ENCODE measurements at places on chromosomes 7 and 10.

DNA sequence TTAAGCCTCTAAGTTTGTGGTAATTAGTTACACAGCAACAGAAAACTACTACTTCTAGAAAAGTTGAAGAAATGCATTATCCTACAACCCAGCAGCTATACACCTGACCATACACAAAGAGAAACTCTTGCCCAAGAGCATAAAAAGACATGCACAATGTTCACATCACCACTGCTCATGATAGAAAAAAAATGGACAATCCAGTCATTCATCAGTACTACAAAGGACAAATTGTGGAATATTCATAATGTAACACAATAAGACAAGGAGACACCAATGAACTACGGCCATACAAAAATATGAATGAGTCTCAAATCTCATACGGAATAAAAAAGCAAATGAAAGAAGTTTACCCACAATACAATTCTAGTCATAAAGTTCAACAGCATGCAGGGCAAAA is 87.4 kb downstream of the ZFAND4 start:
- no peak for DNase-seq

GRCh38 chr7:17103984-17104383 is 194.5 kb upstream of the AHR start:
- no peak for DNase-seq

DNA sequence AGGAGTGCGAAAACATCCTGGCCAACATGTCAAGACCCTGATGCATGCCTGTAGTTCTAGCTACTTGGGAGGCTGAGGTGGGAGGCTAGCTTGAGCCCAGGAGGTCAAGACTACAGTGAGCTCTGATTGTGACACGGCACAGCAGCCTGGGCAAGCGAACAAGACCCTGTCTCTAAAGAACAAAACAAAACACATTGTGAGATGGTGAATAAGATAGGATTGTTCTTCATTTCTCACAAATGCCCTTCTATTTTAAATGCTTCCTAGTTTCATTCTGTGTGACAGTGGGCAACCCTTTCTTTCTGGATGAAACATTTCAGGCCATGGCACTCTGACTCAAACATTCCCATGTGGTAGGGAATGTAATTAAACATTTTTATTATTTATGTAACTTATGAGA is 13.5 kb downstream of the EFCAB10 start:
- DNase-seq = no peak

- no peak for DNase-seq
Measured at GRCh38 chr7:157736341-157736740, 399.5 kb downstream of the DNAJB6 start.

- DNase-seq = no peak
Measured at GRCh38 chr10:130500261-130501000, 364.2 kb downstream of the GLRX3 start.

- no peak for DNase-seq
Measured at GRCh38 chr10:133608855-133609254, 17.7 kb downstream of the FRG2B start.

DNA sequence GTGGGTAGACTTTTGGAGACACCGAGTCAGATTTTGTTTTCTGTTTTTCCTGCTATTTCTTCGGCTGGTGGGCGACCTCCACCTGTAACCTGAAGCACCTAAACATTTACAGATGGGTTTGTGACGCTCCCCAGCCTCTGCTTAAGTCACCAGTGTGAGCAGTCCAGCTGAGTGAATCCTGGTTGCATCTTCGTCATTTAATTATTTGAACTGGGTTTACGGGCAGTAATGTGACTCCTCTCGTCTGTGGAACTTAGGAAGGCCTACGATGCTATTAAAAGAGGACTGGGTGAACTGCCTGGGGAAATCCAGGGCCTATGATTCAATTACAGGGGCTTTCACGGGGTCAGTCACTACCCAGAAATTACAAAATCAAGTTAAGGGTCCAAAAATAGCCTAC is 52.5 kb downstream of the WNT2 start:
- DNase-seq = no peak

- no peak for DNase-seq
Measured at GRCh38 chr7:159107161-159107892, 37.3 kb downstream of the VIPR2 start.

GRCh38 chr10:126135941-126136595 is 239.7 kb downstream of the FANK1 start:
- DNase-seq = no peak

- no peak for DNase-seq
Measured at GRCh38 chr10:92420546-92421275, 129.7 kb downstream of the MARCHF5 start.

GRCh38 chr7:123432601-123433000 is 101.8 kb downstream of the IQUB start:
- no peak for DNase-seq

GRCh38 chr7:80136261-80137055 is 1.8 kb downstream of the GNAI1 start:
- no peak for DNase-seq

GRCh38 chr10:88687853-88688467 is 18.1 kb upstream of the LIPK start:
- no peak for DNase-seq

- DNase-seq = no peak
Measured at GRCh38 chr10:131155876-131156230, 155.7 kb downstream of the TCERG1L start.

GRCh38 chr7:102230593-102230992 is 56.1 kb upstream of the SH2B2 start:
- no peak for DNase-seq

DNA sequence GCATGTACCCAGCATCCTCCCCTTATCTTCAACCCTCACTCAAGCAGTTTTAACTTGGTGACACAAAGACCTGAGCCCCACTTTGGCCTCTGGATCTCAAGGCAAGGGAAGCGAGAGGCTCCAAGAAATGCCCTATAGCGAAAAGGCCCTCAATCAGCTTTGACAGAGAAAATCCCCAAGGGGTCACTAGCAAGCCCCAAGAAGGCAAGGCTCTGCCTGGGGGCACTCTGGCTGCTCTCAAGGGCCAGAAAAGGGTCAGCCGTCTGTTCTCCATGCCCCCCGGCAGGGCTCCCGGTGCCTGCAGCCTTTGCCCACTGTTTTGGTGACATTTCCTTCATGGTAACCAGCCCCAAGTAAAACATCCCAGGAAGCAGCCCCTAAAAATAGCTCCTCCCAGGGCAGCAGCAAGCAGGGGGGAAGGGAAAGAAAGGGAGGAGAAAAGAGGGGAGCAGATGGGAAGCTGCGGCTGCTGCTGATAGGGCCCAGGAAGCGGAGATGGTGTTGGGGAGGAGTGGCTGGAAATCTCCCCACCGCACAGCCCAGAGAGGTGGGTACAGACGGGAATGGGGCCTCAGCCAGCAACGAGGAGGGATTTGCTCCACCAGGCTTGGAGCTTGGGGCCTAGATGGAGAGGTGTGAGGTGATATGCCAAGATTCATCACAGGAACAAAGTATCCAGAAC is 7.1 kb downstream of the CAMK2G start:
- DNase-seq = no peak

DNA sequence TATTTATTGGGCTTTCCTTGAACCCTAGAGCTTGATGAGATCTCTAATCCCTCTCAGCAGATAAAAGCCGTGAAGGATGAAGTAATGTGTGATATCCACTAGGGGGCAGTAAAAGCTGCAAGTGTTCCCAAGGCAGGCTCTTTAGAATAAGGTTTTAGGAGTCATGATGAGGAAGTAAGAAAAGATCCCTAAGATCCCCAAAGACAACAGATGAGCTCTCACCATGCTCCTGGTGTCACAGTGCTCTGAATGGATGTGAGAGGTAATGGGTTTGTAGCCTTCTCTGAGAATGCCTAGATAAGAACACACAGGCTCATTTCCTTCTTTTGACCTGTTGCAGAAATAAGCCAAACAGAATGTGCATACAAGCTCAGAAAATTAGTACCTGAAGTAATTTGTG is 70.4 kb upstream of the ITPRID1 start:
- no peak for DNase-seq

DNA sequence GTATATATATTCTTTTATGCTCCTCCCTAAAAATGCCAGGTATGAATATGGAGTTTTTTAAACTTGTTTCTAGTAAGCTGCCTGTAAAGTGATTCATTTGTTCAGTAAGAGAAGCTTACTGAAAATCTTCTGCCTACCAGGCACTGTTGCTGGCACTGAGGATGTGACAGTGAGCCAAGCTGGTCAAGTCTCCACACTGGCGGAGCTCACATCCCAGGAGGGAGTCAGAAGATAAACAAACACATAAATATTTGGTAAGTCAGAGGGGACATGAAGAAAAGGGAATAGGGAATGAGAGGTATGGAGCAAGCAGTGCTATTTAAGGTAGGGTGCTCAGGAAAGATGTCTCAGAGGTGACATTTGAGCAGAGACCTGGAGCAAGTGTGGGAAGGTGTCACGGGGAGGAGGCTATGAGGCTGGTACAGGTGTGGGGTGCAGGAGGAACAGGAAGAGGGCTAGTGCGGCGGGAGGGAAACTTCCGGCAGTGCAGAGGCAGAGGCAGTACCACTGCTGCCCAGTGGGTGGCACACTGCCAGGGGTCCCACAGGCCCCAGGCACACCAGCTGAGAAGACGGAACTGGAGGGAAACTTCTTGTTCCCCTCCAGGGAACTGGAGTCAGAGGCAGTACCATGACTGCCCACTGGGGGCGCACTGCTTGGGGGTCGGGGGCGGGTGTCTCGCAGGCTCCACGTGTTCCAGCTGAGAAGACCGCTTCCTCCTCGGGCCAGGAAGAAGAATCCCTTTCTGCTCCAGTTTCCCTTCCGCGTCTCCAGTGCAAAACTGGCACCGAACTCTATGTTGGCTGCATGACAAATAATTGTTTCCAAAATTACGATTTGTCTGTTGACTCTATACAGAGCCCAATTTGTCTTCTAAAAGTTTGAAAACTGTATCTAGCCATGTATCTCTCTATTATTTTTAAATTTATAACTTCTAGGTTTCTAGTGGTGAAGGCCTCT is 161.0 kb downstream of the TEX36 start:
- no peak for DNase-seq

DNA sequence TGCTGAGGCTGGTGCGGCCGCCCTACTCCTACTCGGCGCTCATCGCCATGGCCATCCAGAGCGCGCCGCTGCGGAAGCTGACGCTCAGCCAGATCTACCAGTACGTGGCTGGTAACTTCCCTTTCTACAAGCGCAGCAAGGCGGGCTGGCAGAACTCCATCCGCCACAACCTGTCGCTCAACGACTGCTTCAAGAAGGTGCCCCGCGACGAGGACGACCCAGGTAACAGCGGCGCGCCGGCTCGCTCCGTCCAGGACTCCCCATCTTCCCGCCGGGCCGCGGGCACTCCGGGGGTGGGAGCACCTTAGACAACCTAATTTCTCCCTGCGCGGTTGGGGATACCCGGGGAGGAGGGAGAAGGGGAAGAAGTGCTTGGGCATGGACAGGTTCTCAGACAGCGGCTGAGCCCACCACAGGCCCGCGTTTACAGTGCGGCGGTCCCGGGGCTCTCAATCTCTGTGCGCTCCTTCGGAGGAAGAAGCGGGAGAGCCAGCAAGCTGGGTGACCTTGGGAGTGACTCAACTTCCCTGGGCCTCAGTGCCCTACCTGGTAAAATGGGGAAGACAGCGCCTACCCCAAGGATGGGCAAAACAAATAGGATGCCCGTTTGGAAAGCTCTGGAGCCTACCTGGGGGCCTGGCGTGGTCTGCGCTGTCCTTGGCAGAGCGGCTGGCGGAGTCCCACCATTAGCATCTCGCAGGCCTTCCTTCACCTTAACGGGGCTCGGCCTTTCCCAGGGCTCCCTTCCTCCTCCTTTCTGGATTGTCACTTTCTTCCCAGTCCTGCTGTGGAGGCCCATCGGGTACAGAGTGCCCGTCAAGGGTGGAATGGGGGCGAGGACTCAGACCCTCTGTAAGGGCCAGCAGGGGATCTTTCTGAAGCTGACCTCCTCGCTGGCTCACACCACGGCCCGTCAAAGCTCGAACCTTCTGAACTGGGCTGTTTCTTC is 852 bp downstream of the FOXI2 start:
- DNase-seq = no peak

DNA sequence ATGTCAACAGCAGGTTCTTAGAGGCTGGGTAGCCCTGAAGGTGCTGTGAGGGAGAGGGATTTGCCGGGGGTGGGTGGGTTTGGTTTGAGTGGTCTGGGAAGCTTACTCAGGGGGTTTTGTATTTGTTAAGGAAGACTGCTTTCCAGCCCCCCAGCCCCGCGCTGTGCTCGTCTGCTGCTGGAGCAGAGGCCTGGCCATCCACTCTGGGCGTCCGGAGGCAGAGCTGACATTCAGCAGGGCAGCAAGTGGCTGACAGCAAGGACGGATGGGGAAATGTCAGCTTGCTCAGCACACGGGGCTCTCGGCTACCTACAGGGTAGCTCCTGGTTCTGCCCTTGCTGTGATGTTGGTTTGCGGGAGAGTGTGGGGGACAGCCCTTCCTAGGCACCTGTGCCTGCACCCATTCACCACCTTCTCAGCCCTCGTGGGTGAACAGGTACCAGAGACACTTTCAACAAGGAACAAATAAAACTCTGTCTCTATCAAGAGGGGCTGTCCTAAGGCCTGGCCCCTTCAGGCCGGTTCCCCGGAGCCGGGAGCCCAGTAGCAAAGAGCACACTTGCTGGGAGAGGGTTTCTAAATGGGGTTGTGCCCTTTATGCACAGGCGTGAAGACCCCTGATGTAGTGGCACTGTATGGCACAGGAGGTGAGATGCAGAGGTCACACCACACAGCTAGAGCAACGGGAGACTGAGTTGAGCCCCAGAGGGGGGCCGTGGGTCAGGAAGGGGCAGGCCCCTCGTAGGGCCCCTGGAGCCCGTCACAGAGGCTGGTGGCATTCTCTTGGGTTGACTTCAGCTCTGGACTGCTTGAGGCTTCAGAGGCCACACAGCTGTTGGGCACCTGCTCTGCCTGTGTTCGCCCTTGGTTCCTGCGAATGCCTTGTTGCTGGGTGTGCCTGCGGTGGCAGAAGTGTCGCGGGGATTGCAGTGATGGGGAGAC is 72.2 kb upstream of the SHH start:
- no peak for DNase-seq

DNA sequence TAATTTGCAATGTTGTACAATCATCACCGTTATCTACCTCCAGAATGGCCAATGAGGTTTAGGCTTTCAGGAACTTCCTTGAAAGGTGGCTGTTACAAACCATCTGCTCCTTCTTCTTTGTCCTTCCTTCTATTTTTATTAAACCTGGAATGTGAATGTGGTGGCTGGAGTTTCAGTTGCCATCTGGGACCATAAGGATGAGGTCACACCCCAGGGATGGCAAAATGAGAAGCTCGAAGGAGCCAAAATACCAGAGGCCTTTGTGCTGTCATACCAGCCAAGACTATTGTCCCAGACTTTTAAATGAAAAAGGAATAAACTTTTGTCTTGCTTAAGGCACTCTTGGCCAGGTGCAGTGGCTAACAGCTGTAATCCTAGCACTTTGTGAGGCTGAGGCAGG is 30.9 kb upstream of the LMTK2 start:
- DNase-seq = no peak

GRCh38 chr7:32036557-32036956 is 33.6 kb downstream of the PDE1C start:
- DNase-seq = no peak

DNA sequence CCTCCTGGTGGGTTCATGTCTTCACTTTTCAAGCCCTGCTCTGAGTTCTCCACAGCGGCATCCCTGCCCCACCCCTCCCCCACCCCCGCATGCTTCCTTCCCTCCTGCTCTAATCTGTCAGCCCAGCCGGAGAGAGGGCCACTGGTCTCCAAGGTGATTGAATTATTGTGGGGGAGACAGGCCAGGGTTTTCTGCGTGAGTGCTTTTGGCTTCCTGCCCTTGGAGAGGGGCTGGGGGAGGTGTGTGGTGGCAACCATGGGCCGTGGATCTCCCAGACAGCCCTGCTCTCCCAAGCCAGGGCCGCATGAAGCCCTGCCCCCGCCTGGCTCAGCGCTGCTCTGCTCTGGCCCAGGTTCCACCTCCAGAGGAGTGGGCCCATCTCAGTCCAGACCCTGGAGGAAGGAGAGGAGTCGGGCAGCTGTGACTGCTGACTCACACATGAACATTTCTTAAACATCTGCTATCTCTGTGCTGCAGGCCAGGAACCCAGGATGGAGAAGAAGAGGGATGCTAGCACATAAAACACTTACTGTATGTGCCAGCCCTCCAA is 109.9 kb downstream of the ZMIZ1 start:
- peak; percentile 82 for DNase-seq
